Activated T-helper 17 cell treated with anti-CD3 and anti-CD28 coated beads, Interleukin-2, amount 50 U/mL, for 72 hours (primary cell): ENCODE measurements at places on chromosomes 4 and X. TPM values are rescaled to one million over a fixed set of nuclear protein-coding genes. Genes with fewer than 3 reads are reported as not detected.

DNA sequence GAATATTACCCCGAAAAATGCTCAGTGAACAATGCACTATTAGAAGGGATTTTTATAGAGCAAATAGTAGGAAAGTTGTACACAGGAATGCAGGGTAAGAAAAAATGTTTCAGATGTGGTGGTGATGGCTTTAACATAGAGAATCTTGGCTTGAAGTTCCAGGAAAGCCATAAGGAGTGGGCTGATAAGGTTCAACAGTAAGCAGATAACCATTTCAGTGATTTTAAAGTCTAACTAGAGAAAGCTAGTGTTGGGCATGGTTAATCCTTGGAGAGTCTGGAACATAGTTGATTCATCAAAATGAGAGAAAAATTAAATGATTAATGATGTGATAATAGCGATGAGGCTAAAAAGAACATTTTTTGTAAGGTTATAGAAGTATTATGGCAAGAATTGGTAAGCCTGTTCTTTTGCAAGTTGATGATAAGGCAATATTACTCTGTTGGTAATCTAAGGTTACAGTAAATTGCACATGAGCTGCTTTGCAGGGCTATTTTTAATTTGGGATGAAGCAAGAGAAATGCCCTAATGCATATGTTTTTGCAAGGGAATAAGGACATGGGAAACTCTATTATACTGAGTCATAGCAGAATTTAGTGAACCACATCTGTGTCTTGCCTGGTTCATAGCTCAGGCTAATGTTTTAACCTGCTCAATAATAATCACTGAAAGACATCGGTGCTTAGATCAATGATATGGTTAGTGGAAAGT is 44.3 kb downstream of the GALNTL6 start:
- no peak for ATAC-seq

DNA sequence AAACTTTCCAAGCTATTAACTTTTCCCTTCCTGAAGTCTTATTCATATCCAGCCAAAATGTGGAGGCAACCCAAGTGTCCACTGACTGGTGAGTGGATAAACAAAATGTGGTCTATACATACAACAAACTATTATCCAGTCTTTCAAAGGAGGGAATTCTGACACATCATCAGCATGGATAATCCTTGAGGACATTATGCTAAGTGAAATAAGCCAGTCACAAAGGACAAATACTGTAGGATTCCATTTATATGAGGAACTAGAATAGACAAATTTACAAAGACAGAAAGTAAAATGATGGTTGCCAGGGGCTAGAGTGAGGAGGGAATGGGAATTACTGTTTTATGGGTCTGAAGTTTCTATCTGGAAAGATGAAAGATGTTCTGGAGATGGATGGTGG is 178.7 kb upstream of the PITX2 start:
- no peak for ATAC-seq

DNA sequence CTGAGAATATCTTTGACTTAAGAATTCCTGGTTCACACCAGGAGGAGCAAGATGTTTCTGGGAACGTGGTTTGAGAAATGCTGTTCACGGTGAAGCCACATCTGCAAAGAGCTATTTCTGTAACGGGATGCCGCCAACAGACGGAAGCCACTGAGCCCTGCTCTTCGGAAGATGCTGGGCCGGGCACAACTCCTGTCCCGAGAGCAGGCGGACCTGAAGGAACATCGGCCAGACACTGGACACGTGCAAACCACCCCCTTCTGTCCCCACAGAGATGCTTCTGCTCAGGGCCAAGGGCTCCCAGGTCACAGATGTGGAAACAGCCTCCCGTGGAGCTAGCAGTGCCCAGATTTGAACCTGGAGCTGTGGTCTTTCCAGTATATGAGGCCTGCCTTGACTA is 24.3 kb downstream of the HMX1 start:
- no peak for ATAC-seq

GRCh38 chr4:174521800-174522182 is 497 bp downstream of the HPGD start:
- peak; percentile 44 for ATAC-seq

DNA sequence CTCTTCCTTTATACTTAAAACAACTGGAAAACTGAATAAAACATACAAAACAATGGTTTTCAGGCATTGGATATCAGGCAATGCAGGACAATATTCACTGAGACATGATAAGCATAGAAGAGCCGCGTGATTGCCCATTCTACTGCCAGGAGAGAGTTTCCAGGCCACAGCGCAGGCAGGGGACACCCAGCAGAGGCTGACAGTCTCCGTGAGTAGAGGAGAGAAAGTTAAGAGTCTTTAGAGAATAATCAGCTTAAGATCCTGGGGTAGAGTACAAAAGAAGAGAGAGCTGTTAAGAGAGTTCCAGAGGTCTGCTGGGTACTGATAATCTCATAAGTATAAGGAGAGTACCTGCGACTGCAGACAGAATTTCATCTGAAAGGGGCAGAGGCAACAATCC is 18.4 kb upstream of the FRAS1 start:
- no peak for ATAC-seq

Gene HSD17B13
- 0.11 TPM for total RNA-seq

Gene GSX2
- total RNA-seq: not detected
